ENCODE measurements at places on chromosomes 4 and X. TPM values are rescaled to one million over a fixed set of nuclear protein-coding genes. Genes with fewer than 3 reads are reported as not detected.

DNA sequence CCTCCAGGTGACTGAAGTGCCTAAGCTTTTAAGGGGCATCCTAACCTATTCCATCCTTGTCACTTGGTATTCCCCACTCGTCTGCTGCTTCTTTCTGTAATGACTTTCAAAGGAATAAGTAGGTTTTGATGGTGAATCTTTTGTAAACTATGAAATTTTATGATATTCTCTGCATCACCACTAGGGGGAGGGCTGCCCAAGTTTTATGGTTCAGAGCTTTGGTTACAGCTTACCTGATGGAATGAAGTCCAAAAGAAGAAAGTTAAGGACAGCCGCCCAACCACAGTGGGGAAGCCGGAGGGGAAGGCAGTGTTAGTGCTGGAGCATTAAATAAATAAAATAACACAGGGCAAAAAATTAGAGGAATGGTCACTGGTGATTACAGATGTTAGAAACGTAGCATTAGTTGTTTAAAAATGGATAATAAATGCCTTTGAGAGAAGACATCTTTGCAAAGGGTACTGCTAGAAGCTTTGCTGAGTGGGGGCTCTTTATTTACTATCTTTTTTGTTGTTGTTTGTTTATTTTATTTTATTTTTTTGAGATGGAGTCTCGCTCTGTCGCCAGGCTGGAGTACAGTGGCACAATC is 204.9 kb downstream of the GBA3 start:
- ATAC-seq = peak; percentile 28

DNA sequence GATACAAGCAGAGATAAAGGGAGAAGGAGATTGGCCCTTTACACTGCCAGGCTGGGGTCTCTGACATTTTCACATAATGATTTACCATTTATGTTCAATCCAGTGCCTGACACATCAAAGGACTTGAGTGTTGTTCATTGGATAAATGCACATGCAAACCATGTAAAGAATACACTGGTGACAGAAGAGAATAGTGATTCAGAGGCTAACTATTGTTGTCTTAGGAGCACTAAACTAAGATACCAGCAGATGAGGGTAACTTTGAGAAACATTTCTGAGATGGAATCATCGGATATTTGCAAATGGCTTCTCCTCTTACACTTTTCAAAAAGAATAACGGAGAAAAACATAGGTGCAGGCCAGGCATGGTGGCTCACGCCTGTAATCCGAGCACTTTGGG is 67.3 kb upstream of the HHIP start:
- no peak for ATAC-seq

DNA sequence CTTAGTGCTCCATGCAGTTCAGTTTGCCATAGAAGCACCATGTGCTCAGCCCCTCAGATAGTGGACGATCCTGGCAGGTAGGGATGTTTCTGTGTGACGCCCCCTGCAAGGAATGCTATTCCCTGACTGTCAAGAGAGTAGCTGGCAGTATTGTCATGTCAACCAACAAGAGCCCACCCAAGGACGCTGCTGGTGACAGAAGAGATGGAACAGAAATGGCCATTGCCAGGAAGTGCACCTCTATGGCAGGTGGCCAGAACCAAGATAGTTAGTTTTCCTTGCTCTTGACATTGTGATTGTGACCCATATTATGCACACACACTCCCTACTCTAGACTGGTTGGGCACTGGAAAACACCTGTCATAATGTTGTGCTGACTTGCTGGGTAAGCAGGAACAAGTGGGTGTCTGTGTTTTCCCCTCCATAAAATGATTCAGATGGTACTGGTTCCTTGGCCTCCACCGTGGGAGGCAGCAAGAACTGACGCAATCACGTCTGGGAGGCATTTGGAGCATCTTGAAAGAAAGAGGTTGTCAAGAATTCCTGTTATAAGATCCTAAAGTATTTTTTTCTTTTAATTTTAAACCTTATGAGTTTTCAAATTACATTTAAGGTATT is 507.9 kb downstream of the MID1IP1 start:
- peak; percentile 29 for ATAC-seq

DNA sequence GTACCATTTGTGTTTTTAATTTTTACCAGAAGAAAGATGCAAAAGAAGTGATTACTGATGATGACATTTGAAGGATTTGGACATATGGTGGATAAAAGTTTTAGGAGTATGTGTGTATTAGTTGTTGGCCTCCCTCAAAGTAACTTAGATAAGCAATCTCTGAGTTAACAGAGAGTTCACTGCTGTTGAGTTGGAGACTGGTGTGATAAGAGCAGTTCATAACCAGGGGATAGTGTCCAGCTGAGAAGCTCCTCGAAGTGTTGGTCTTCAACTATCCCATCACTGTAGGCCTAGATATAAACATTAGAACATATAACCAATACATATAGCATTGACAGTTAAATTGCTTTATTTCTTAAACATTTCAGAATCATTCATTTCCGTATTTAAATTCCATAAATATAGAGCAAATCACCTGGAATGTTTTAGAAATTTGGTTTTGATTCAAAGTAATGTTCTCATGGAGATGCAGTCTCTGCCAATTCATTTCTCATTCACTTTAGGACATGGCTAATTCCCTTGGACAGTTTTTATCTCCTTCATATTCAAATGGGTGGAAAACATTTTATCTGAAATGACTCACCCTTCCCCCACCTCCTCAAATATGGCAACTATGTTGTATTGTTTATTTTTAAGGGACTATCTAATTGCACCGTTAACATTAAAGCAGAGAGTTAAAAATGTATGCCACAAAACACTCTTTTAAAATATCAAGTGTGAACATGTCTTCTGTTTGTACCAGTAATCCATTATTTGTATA is 136.8 kb upstream of the SLC4A4 start:
- no peak for ATAC-seq

- ATAC-seq = no peak
Observed at GRCh38 chrX:100720301-100720700, 11.6 kb downstream of the SYTL4 start.

- ATAC-seq = no peak
Observed at GRCh38 chr4:2433609-2434350, 15.0 kb downstream of the CFAP99 start.

- ATAC-seq = peak; percentile 75
Observed at GRCh38 chrX:46965125-46965758, 53.0 kb downstream of the JADE3 start.

DNA sequence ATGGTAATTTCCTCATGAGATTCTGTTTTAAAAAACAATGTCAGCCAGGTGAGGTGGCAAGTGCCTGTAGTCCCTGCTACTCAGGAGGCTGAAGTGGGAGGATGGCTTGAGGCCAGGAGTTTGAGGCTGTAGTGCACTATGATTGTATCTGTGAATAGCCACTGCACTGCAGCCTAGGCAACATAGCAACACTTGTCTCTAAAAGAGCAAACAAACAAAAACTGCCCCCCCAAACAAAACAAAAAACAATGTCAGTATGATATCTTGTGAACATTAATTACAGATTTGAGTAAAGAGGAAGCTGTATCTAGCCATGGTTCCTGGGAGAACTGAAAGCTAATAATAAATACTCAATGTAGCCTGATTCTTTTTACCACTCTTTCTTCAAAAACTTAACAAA is 6.8 kb upstream of the MSL3 start:
- ATAC-seq = no peak

Gene HMGB3
- 27.3 TPM for total RNA-seq

DNA sequence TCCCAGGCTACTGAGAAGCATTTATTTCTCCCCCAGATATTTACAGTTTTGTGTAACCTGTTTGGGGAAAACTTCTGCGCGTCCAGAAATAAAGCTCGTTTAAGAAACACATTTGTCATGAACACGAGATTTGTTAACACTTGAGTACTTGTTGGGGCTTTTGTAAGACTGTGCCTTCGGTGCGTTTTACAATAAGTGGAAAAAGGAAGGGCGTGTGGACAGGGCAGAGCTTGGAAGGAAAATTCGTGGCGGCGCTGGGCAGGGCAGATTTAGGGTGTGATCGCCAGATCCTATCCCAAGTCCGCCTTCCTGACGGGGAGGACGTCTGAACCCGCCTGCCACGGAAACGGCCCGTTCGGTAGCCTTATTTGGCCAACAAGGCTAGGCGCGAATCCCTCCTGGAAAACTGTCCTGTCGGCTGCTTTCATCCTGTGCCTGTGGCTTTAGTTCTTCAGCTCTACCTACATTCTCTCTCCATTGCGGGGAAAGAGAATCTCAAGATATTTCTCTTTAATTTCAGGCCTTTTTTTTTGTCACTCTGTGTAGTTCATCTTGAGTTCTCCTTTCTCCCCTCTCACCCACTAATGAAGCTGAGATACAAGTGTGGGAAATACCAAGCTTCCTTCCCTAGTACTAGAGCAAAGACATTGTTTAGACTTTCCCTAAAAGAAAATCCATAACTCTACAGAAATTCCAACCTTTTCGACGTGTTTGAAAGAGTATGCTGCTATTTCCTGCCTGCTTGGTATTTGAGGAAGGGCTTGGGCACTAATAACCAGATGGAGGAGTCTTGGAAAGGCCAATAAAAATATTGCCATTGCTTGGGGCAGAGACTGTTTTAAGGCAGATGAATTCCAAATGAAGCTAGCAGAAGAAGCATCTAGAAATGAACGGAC is 982 bp downstream of the PDLIM5 start:
- ATAC-seq = peak; percentile 86

Gene PDGFRA
- total RNA-seq = 11.6 TPM

DNA sequence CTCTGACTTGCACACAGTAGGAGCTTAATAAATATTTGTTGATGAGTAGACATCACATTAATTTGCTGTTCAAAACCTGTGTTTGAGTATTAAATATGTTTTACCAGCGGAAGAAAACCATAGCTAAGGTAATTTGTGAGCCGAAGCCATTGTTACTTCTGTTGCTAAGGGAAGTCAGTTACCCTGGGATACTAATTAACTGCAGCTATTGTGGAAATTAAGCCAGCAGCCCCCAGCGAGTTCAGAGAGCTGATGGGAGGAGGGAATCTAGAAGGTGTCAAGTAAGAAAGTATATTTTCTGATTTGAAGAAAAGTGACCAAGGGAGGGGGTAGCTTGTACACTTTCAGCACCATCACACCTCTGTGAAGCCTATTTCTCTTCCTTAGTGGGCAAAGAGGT is 76.7 kb upstream of the IGSF1 start:
- ATAC-seq = no peak

- ATAC-seq = no peak
Observed at GRCh38 chr4:126715067-126715466, 917.7 kb upstream of the INTU start.

DNA sequence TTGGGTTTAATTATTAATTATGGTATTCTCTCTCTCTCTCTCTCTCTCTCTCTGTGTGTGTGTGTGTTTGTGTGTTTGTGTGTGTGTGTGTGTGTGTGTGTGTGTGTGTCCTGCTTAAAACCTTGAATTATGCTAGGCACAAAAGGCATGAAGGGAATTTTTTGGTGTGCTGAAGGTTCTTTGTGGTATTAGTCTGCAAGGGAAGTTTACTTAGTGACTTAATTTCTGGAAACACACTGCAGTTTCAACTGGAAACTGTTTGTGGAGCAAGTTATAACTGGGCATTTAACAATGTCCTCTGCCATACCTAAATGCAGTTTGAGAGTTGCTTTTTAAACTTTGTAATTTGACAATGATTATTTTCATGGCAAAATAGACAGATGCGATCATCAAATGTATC is 111.7 kb downstream of the FRMPD4 start:
- ATAC-seq = no peak

Gene HSFX1
- total RNA-seq = 0.32 TPM

Gene FGFBP2
- not detected for total RNA-seq

DNA sequence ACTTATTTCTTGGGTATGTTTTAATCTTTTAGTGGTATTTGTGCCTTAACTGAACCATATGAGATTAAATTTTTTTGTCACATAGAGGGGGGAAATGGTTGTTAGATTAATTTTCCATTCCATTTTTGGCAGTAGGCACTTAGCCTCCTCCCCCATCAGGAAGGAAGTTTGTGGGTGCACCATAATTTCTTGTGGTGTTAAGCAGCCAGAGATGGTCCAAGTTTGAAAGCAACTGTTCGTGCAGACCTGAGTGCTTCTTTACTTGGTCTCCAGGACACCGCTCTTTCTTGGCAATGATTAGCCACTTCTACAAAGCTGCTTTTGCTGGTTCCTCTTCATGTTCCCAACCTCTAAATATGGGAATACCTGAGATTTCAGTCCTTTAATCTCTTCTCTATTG is 92.7 kb upstream of the RPL34 start:
- ATAC-seq = no peak

DNA sequence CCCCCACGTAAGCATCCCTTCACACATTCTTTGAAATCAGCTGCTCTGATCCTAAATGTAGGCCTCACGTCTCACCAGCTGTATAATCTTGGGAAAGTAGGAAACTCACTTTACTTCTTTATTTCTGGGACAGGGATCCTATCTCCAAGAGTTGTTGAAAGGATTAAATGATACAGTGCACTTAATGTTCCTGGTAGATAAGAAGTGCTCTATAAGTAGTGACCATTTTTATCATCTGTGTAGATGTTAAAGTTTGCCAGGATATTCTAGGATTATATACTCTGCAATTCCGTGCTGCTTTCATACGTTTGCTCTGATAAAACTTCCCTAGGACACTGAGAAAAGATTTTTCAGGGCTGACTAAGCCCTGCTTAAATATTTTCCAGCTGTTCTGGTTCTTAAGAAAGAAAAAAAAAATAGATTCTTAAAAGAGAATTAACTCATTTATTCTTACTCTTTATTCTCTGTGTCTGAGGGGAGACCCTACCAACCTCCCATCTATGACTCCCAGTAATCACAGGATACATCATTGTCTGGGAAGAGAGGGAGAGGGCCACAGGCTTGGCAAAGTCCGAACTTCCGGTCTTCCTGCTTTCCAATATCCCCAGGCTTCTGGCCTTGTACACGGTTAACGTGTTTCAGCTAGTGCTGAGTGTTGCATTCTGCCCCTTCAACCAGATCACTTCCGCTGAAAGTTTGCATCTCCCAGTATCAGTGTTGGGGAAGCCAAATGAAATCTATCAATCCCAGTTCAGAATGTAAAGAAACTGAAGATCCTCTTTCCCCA is 269.2 kb downstream of the TRIML1 start:
- ATAC-seq = no peak

Gene ALPK1
- total RNA-seq = 14.5 TPM

Gene CSAG3
- not detected for total RNA-seq

- no peak for ATAC-seq
Observed at GRCh38 chrX:143768976-143769375, 48.4 kb upstream of the SPANXN2 start.

DNA sequence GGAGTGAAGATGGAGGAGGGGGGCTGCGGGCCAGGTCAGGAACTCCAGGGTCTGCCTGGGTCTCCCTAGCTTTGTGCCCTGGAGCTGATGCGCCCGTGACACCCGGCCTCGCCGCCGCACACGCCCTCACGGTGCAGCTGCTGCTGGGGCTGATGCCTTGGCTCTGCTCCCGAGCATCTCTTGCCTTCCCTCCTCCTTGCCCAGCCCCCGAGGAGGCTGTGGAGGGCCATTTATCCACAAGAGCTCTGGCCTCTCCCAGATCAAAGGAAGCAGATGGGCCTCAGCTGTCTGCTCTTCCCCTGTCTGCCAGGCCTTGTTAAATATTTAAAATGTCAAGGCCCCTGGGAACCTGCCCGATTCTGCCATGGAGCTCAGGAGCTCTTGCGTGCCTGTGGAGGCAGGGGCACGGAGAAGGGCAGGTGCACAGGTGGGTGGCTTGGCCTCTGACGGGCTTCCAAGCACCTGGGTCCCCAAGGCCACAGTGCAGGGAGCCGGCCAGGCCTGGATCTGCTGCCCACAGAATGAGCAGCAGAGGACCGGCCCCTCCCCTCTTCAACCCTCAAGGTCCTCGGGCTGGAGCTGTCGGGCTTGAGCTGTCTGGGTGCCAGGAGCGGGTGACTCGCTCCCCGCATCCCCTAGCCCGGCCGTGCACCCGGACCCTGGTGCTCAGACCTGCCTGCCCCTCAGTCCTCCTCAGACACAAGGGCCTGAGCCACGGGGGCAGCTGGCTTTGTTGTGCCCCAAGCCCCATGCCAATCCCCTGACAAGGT is 20.3 kb downstream of the ATP2B3 start:
- ATAC-seq = no peak
